ENCODE measurements at places on chromosomes 16 and 17. TPM values are rescaled to one million over a fixed set of nuclear protein-coding genes. Genes with fewer than 3 reads are reported as not detected.
A peak's percentile ranks its signal among the peaks of the same experiment; 100 is the strongest.

Gene RDM1
- total RNA-seq, result not detected

DNA sequence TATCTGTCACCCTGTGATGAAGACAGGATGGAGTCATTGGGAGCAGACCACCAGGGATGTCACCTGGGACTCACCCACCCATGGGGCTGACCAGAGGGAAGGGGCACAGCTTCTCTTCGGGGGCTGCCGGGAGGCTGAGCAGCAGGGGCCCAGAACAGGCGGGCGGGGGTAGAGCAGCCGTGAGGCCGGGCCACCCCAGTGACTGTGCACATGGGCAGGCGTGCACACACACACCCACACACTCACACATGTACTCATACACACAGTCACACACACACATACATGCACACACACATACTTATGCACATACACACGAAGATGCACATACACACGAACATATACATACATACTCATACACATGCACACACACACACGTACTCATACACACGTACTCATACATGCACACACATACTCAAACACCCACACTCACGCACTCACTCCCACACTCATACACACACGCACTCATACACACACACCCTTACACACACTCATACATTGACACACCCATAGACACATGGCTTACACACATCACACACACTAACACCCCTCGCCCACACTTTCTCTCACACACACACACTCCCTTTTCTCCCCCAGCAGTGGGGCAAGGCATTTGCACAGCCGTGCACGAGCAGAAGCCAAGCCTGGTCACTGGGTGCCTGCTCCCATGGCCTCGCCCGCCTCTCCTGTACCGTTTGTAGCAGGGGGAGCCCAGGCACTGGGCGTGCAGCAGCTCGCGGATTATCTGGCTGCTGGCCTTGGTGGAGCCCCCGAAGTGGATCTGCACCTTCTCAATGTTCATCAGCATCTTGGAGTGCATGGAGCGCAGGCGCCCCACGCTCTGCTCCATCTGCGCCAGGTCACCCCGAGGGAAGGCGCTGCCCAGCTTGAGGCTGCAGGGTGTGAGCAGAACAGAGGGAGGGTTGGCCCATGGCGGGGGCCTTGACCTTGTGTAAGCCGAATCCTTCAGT, 12.4 kb downstream of the UBALD2 start:
- no peak for DNase-seq

DNA sequence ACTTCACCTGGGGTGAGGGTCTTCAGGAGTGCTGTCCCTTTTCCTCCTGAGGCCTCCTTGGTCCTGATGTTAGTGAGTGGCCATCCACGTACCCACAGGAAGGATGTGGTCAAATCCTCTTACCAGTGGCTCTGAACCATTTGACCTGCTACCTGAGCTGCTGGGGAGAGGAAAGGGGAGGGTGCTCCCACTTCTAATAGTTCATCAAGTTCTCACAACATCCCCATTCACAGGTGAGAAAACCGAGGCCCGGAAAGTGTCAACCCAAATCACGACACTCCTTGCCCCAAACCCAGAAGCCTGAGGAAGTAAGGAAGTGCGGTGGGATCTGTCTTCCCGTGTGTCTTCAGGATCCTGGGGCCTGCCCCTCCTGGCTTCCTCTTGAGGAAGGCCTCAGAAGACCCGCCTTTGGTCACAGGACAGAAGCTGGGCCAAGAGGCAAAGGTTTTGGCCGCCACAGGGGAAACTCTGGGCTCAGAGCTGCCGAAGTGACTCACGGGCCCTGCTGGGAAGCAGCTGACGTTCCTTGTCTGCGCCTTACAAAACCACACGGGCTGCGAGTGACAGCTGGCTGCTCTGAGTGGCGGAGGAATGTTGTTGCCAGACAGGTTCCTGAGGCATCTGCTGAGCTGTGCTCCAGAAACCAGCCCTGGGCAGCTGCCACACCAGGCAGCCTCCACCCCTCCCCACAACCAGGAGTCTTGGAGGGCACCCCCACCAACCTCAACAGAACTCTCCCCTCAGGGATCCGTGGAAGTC, 13.9 kb upstream of the KIFC3 start:
- peak; percentile 93 for DNase-seq

Gene CALB2
- total RNA-seq, result 4.6 TPM

- no peak for DNase-seq
These were observed 209.6 kb upstream of the NLRP1 start for GRCh38 chr17:5793899-5794298.

Gene WDR59
- total RNA-seq, result 51.6 TPM

DNA sequence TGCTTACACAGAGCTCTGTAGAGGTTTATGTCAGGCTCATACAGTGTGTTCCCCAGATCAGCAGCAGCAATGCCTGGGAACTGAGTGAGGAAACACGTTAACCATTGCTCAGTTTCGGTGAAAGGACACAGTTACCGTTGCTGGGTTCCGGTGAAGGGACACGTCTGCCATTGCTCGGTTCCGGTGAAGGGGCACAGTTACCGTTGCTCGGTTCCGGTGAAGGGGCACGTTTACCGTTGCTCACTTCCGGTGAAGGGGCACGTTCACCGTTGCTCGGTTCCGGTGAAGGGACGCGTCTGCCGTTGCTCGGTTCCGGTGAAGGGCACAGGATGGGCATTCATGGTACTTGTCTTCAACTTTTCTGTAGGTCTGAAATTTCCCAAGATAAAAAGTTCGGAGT, 81.7 kb downstream of the MRM3 start:
- no peak for DNase-seq

- DNase-seq, result no peak
These were observed 47.8 kb downstream of the BMERB1 start for GRCh38 chr16:15482068-15482747.

Gene ACAP1
- total RNA-seq, result 23.2 TPM

- DNase-seq, result no peak
These were observed 9.4 kb downstream of the DUSP3 start for GRCh38 chr17:43769426-43769825.

- no peak for DNase-seq
These were observed 31.8 kb upstream of the PITPNM3 start for GRCh38 chr17:6588165-6588564.

DNA sequence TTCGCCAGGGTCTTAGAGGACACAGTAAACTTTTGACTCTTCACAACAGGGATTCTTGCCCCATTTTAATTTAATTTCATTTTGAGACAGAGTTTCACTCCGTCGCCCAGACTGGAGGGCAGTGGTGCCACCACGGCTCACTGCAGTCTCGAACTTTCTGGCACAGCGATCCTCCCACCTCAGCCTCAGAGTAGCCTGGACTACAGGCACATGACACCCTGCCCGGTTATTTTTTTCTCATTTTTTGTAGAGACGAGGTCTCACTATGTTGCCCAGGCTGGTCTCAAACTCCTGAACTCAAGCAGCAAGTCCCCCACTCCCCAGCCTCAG, 329 bp upstream of the NLE1 start:
- no peak for DNase-seq

GRCh38 chr17:37388266-37388665, 12.5 kb downstream of the C17orf78 start:
- no peak for DNase-seq

DNA sequence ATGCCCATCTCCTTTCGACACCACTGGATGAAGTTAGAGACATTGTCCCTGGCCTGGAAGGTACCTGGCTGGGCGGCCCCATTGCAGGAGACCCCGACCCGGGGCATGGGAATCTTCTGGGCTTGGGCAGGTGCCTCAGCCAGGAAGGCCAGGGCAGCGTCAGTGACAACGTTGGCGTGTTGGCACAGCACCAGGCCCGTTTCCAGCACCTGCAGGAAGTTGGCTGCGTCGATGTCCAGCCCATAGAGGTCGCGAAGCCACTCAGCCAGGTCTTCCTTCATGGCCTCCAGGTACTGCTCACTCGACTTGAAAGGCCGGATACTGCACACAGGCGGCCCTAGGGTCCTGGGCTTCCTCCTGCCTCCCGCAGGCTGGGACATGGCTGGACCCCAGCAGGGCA, 568 bp downstream of the GAS2L2 start:
- no peak for DNase-seq

- no peak for DNase-seq
These were observed 28.0 kb upstream of the DUSP14 start for GRCh38 chr17:37461668-37462067.

DNA sequence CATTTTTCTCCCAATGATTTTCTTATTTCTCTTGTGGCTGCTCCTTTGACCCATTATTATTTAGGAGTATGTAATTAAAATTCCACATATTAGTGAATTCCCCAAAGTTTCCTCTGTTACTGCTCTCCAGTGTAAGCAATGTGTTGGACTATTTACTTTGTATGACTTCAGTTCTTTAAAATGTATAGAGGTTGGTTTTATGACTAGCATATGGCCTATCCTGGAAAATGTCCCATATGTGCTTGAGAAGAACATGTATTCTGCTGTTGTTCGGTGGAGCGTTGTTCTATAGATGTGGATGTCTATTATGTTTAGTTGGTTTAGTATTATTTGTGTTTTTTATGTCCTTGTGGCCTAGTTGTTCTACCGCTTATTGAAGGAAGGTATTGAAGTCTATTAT, 6.0 kb upstream of the NT5M start:
- DNase-seq, result no peak

DNA sequence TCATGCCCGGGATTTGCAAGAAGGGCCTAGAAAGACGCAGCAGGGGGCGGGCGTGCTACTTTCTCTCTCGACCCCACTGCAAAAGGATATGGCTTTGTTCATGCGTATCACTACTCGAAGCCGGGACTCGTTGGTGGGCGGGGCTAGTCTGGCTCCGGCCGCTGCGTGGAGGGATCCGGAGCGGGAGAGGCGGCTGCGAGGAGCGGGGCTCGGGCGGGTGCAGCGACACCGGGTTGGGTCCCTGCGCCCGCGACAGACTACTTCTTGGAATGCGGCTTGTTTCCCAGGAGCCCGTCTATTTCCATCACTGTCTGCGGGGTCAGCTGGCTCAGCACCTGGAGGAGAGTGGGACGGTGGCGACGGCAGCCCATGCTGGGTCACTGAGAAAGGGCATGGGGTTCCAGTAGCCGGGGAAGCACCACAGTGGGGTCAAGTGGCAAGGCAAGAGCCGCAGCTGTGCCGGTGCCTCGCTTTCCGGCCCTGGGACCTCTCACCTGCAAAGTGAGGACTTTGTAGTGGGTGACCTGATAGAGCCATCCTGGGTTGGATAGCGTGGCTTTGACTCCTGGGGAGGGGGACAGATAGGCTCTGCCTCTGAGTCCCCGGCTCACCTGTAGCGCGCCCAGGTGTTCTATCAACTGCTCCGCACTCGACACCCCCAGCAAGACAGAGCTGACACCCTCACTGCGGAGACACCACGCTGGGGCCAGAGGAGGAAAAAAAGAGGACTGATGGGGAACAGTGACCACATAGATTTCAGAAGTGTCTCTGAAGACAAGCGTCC, 6.6 kb downstream of the KCNAB3 start:
- DNase-seq, result peak; percentile 93

GRCh38 chr17:67637901-67638641, 79.7 kb upstream of the NOL11 start:
- DNase-seq, result peak; percentile 62

Gene MYH13
- total RNA-seq, result not detected

DNA sequence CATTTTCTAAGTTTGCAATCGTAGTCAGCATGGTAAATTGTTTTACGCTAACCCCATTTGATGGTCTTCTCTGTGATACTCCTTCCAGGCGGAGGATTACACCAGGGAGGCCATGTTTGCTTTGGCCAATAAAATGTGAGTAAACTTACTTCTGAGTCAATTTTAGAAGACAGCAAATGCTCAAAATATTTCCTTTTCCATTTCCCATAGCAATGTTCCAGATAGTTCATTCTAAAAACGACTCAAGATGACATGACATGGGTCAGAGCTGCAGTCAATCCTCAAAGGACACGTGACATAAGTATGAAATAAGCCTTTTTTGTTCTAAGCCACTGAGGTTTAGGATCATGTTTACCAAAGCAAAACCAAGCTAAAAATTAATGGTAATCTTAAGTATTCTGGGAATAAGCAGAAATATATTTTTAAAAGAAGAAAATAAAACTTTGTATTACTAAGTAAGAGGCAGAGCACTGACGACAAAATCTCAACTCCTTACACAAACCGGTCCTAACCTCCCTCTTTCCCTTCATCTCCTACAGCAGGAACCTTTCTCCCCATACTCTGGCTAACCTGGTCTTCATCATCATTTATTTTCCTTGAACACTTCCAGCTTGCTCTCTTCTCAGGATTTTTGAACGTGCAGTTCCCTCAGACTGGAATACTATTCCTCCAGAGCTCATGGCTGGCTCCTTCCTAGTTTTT, 266.2 kb downstream of the CEP112 start:
- no peak for DNase-seq

DNA sequence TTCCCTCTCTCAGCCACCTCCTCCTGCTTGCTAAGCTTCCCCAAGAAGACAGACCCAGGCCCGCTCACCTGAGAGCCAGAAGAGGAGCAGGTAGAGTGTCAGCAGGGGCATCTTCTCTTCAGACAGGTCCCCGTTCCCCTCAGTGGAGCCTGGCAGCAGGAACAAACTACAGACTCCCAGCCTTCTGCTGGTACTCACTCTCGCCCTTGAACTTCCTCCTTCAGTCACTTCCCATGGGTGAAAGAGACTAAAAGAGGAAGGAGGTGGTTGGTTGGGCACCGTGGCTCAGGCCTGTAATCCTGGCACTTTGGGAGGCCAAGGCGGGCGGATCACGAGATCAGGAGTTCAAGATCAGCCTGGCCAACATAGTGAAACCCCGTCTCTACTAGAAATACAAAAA, at the start of gene CD300LF:
CD300LF (minus strand) TSS at position 168 of the 400 bp plus-strand sequence; CDS start at position 111, 57 bp downstream.
- peak; percentile 82 for DNase-seq

DNA sequence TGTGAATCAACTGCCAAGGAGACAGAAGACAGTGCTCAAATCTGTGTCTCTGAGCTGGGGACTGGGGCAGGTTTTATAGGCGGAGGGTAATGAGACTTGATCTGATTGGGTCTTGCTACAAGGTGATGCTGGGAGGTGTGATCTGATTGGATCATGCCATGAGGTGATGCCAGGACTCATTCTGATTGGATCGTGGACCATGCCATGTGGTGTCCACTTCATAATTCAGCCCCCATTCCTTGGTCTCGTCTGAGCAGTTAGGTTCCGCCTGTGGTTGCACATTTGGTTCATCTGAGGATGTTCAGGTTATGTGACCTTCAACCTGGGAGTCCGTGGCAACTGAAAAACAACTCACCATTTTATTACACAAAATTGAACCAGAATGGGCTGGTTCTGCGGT, 41.0 kb downstream of the OTOA start:
- no peak for DNase-seq

DNA sequence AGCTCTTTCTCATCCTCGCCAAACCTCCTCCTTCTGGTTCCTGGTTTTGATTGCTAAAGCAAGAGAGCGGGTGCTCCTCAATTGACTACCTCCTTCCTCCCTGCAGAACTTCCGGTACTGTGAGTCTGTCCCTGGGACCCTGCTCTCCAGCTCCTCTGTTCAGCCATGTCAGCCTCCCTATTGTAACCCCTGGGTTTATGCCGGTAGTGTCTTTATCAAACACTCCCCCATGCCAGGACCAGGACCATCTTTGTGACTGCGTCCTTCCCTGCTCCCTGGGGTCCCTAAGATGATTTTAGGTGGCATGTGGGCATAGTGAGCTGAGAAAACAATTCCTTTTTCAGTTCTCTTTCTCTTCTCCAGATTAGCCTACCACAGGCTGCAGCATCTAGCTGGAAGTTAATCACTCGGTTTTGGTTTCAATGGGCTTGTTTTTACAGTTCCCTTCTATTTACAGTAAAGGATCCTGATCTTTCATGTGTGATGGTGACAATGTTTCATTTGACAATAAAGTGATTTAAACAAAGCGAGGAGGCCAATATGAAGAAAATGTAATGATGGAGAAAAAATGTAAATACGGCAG, 27.7 kb upstream of the IL21R start:
- DNase-seq, result no peak

Gene CPHXL2
- total RNA-seq, result not detected
